ENCODE measurements at places on chromosomes 3 and 15.

- peak; percentile 77 for DNase-seq
Observed at GRCh38 chr3:50121072-50122032, 32.6 kb downstream of the RBM5 start.

GRCh38 chr15:89170364-89170763 lies 51.0 kb downstream of the RLBP1 start:
- no peak for DNase-seq

GRCh38 chr3:146305808-146306423 lies 55.0 kb upstream of the PLSCR4 start:
- no peak for DNase-seq

GRCh38 chr15:82875411-82876003 lies 66.1 kb downstream of the WHAMM start:
- no peak for DNase-seq

DNA sequence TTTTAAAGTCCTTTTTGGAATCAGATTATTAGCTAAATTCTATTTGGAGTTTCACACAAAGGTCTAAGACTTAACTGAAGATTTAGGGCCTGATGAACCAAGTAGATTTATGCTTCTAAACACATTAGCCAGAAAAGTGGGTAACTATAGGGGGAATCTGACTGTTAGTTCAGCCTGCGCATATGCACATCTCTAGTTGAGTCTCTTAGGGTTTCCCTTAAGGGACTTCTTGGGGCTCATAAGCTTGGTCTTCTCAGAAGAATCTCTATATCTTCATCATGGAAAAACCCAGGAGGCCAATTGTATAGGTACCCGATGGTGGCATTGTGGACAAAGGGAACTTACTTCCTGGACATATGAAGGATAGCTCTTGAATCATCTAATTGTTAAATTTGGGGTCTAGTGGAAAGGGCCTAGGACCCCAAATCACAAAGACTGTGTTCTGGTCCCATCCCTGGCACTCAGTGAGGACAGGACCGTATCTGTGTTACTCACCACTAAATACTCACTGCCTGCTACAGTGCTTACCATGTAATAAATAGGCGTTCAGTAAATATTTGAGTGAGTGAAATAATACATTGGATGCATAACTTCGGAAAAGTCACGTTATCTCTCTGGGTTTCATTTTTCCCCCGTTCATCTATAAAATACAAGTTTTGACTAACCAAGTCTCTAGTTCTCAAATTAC lies 17.0 kb downstream of the SELENOT start:
- no peak for DNase-seq

GRCh38 chr3:98594628-98595324 lies 1.4 kb upstream of the CPOX start:
- no peak for DNase-seq

DNA sequence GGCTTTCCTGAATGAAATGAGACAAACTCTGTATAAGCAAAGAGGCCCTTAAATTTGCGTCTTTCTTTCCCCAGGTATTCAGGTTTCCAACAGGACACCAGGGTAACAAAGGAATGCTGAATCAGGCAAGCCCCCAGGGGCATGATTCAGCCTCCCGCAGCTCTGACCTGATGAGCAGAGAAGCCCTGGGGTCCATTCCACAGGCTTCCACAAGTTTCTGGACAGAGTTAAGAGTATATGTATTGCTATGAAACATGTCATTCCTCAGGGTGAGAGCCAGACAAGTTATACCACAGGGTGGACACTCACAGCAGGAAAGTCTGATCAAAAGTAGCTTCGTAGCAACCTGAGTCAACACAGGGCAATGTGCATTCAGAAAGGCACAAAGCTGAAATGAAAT lies 68.1 kb upstream of the CTNNB1 start:
- DNase-seq: no peak

GRCh38 chr15:44802336-44802735 lies 66.0 kb downstream of the TRIM69 start:
- DNase-seq: no peak

- DNase-seq: no peak
Observed at GRCh38 chr15:93020976-93021772, 67.8 kb downstream of the RGMA start.

DNA sequence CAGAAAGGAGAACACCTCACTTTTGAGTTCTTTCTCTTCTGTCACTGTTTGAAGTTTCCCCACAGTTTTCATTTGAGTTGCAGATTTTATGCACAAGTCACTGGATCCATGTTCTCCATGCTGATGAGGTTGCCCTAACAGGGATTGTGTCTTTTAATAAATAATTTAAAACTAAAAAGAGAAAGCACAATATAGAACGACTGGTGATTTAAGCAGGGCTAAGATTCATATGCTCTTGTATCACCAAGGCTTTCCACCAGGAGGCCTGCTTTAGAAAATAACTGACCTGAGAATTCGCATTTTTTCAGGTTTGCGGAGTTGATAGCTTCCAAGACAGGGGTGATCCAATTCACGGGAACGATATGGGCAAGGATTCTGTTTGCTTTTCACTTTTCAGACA lies 252.0 kb upstream of the VEPH1 start:
- DNase-seq: no peak

- no peak for DNase-seq
Observed at GRCh38 chr3:42541079-42541478, 38.6 kb downstream of the VIPR1 start.

DNA sequence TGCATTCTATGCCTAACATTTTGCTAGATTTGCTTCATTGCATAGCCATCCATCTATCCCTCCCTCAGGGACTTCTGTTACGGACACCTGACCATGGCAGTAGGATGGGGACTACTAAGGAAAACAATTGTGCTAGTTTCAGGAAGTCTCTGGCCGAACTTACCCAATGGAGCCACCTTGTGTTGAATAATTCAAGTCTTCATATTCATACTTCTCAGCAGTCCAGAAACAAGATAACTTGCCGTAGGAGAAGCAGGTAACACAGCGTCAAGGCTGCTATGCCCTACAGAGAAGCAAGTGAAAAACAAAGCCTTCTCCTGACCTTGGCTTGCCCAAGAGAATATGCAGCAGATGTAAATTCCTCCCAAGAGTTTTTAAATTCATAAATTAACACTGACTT lies 685.3 kb downstream of the GRM7 start:
- no peak for DNase-seq

DNA sequence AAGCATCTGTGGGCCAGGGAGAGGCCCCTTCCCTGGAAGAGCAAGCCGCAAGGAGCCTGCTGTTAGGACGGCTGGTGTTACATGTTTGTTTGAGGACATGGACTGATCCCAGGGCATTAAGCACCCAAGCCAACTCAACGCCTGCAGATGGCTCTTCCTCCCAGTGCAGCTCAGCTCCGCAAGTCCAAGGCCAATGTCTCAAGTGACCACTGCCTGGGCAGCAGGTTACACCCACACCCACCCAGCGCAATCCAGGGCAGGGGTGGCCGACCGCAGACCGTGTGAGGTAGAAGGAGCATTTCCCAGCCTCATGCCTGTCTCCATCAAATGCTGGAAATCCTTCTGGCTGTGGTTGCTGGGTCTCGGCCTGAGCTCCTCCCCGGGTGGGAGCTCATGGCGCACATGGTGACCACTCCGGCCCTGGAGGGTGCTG lies 14.5 kb downstream of the GP5 start:
- DNase-seq: no peak

- no peak for DNase-seq
Observed at GRCh38 chr3:66662894-66663293, 162.1 kb upstream of the LRIG1 start.

DNA sequence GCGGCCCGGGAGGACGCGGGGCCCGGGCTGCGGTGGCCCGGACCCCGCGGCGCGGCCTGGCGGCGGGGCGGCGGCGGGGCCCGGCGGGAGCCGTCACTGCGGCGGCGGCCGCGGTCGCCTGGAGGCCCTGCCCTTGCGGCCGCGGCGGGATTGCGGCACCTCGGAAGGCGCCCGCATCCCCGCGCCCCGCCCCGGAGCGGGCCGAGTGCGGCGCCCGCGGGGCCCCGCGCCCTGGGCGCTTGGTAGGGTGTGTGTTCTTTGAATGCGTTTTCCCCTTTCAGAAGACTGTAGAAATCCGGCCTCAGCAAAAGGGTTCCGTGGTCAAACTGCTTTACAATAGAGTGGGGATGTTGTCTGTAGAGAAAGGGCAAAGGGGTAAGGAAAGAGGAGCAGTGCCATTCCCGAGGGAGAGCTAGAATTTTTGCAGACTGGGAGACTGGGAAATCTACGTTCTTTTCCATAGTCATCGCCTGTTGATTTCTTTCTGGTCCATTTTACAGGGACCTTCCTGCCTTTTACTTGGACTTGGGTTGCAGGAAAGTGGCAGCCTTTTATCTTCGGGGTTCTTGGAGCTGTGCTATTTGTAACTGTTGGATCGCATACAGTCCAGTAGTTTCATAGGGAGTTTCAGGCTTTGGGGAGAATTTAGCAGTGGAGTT lies 630 bp downstream of the SNRK start:
- peak; percentile 36 for DNase-seq

DNA sequence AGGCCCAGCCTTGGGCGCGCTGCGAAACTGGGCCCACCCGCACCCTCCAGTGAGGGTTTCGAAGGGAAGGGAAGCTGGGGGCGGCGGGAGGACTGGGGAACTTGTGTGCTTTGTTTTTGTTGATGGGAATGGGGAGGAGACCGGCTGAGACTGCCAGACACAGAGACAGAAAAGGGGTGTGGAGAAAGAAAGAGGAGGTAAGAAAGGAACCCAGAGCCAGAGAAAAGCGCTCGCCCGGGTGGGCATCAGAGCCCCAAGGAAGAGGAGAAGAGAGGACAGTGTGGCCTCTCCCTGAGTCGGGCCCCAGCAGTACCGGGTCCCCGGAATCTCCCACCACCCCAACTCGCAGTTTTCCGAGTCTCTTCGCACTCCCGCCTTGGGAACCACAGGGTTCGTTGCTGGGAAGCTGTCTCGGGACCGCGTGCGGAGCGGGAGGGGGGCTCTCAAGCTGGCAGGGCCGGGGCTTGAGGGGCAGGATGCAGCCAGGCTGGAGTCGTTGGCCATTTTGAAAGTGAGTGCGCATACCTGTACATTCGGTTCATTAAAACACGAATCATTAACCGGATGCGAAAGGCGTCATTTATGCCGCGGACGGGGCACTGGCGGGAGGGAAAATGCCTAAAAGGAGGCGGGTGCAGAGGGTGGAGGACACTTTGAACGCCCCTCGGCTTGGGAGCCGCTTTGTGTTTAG lies 3.1 kb downstream of the SKOR1 start:
- DNase-seq: no peak

GRCh38 chr15:39466750-39467105 lies 114.2 kb upstream of the THBS1 start:
- DNase-seq: no peak

DNA sequence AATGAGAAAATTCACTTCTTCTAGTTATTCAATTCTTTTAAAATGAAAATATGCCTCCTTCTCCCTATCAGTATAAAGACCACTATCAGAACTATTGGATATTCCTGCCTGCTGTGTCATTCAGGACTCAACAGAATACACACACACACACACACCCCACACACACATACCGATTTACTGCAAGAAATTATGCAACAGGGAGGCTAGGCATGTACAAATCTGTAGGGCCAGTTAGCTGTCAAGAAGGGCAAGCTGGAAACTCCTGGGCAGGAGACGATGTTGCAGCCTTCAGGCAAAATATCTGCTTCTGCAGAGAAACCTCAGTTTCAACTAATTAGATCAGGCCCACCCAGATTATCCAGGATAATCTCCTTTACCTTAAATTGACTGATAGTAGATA lies 13.9 kb upstream of the RYR3 start:
- no peak for DNase-seq

DNA sequence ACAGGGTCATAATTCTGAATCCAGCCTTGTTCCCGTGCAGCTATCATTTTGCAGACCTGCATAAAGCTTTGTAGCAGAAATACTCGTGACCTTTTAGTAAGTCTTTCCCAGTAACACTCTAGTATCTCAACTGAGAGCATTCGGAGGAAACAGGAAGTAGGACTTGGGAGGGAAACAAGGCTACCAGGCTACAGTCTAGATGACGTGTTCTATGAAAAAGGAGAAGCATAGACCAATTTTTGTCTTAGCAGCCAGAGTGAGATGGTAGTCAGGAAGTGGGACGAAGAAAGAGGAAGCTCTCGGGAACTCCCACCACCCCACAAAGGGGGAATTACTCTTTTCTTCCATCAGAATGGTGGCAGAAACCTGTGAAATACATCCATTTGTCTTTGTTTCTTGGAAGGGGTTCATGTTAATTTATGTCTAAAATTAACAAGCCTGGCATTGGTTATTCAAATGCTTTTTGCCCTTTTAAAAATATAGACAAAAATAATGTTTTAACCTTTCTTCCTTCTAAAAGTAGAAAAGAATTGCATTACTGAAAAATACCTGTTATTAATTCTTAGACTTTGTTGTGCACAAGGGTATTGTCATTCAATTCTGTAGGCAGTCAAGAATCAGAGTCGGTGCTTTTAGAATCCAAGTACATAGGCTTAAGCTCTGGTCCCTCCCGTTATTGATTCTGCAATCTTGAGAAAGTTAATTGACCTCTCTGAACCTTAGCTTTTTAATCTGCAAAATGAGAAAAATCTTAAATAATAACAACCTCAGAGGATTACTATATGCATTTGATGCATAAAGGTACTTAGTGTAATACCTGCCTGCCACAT lies 1.6 kb upstream of the SUCNR1 start:
- DNase-seq: no peak

GRCh38 chr15:56677271-56677670 lies 56.0 kb downstream of the ZNF280D start:
- DNase-seq: no peak

- DNase-seq: no peak
Observed at GRCh38 chr15:62782071-62782841, 260.3 kb upstream of the TPM1 start.

DNA sequence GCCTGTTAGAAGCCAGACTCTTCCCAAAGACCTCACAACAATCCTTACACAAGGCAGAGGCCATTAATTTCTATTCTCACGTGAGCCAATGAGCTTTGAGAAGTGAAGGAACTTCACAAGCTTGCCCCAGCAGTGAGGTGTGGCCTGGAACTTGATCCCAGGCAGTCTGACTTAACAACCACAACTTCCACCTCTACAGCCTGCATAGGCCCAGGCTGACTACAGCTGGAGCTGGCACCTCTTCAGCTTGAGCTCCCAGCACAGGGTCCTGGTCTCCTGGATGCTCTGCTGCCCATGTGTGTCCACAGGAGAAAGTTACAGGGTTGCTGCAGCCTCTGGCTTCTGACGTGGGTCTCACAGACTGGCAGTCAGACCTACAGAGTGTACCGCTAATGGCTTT lies 111.0 kb downstream of the ERC2 start:
- no peak for DNase-seq

- DNase-seq: no peak
Observed at GRCh38 chr15:84598250-84598649, 2.6 kb upstream of the ZSCAN2 start.

- DNase-seq: no peak
Observed at GRCh38 chr3:72171463-72171881, 386.5 kb upstream of the PROK2 start.

DNA sequence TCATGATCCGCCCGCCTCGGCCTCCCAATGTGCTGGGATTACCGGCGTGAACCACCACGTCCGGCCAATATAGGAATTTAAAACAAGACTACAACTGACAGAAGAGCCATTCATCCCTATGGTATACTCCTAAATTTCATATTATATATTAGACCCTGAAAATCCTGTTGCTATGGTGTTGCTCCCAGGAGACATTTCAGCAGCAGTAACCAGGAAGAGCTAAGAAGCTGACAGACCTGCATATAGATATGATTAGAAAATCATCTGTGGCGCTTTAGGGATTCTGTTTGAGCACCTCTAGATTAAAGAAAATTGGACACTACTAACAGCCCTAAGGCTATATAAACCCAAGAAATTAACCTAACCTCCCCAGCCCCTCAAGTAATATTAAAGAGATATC lies 38.8 kb downstream of the TBL1XR1 start:
- no peak for DNase-seq
